ENCODE measurements at places on chromosomes 1 and 21. TPM values are rescaled to one million over a fixed set of nuclear protein-coding genes. Genes with fewer than 3 reads are reported as not detected.

Gene MRPS15
- total RNA-seq = 121 TPM

Gene KRTAP13-4
- not detected for total RNA-seq

Gene PADI2
- 6.4 TPM for total RNA-seq

Gene NTMT2
- total RNA-seq = not detected

Gene RGS8
- total RNA-seq = not detected

Gene MPL
- not detected for total RNA-seq

Gene FBXO44
- 14.4 TPM for total RNA-seq
